ENCODE measurements at places on chromosomes 12 and 14. TPM values are rescaled to one million over a fixed set of nuclear protein-coding genes. Genes with fewer than 3 reads are reported as not detected.

The RPGRIP1 gene
- 32.9 TPM for total RNA-seq

The PMEL gene
- 363 TPM for total RNA-seq

The FOXM1 gene
- total RNA-seq, result 3.8 TPM

The PPP4R4 gene
- 10.0 TPM for total RNA-seq

The CCDC85C gene
- total RNA-seq, result 42.2 TPM

The ASB2 gene
- 4.1 TPM for total RNA-seq

The ARID2 gene
- 97.8 TPM for total RNA-seq

The BTBD7 gene
- total RNA-seq, result 45.7 TPM

The FAM90A1 gene
- total RNA-seq, result 0.16 TPM

The MBD6 gene
- 52.1 TPM for total RNA-seq

The NXPH4 gene
- total RNA-seq, result 23.4 TPM

The TGFB3 gene
- total RNA-seq, result 51.6 TPM

The GUCY2C gene
- total RNA-seq, result 0.11 TPM

The GYS2 gene
- not detected for total RNA-seq

The DCAF4 gene
- total RNA-seq, result 11.3 TPM

The SLC17A8 gene
- total RNA-seq, result 3.6 TPM

The TMEM132C gene
- total RNA-seq, result 15.1 TPM

The KRT71 gene
- 0.77 TPM for total RNA-seq

The LRP1 gene
- 254 TPM for total RNA-seq

The REM2 gene
- total RNA-seq, result 2.0 TPM

The PCED1B gene
- total RNA-seq, result 0.82 TPM

The CPNE6 gene
- 5.9 TPM for total RNA-seq

The LMNTD1 gene
- not detected for total RNA-seq

The RTN1 gene
- 88.2 TPM for total RNA-seq

The TAS2R7 gene
- not detected for total RNA-seq

Measured in camera-type eye (tissue), 1 donor.